ENCODE measurements at places on chromosomes 7 and 10. TPM values are rescaled to one million over a fixed set of nuclear protein-coding genes. Genes with fewer than 3 reads are reported as not detected.

Gene C10orf105
- total RNA-seq = not detected

Gene GHRHR
- not detected for total RNA-seq

Gene SEC31B
- total RNA-seq = 9.2 TPM

Gene MACC1
- not detected for total RNA-seq

Gene SRRM3
- total RNA-seq = 3.4 TPM

Gene C10orf62
- total RNA-seq = not detected

Gene VAX1
- total RNA-seq = not detected

Gene AKR1C3
- 64.4 TPM for total RNA-seq

Gene TSPAN33
- total RNA-seq = 8.1 TPM

Gene CNPY1
- not detected for total RNA-seq

Gene NODAL
- not detected for total RNA-seq

Gene ADAM12
- total RNA-seq = not detected
